ENCODE measurements at places on chromosomes 4 and X. TPM values are rescaled to one million over a fixed set of nuclear protein-coding genes. Genes with fewer than 3 reads are reported as not detected.
A peak's percentile ranks its signal among the peaks of the same experiment; 100 is the strongest.

DNA sequence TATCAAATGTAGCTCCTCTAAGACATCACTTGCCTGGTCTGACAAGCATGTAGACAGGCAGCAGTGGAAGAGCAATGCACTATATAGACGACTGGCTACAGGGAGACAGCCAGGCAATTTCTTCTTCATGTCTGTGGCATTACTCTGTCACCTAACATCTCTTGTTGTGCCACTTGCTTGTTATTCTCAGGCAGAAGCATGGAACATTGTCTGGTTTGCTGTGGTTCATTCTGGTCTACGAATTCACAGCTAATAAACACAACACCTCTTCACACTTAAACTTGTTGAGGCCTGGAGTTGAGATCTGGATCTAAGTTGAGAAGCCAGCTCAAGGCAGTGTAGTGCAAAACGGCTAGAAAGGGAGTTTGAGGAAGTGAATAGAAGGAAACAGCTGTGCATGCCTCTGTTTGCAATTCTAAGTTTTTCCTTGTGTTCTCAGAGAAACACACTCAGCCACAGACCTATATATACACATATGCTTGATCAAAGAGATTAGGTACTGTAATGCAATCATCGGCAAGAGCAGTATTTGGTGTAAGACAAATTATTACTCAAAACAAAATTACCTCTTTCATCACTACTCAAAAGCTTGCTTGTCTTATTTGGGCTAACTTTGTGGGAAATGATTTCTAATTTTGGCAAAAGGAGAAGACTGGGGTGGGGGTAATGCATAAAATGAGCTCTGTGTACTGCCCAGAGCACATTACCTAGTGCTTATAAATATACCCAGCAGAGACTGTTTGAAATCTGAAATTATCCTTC is 243.8 kb downstream of the PPP3CA start:
- DNase-seq, result no peak

DNA sequence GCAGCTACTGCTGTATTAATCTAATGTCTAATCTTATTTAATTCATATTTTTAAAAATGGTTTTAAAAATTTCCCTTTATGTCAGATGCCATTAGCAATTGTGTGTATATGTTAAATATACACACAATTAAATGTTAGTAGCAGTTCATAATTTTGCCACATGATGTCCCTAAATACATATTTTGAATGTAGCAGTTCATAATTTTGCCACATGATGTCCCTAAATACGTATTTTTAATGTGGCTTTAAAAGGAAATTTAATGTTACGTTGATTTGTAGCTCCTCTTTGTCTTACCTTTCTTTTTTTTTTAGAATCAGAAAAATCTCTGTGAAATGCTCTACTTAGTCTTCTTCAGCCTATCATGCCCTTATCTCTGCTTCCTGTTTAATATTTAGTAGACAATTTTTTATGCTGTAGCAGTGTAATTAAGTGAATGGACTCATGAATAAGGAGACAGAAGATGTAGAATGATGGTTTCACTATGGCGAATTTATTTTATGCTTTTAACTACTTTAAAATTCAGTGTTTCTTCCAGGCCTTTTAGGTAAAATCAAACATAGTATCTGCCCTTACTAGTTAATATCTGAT is 26.1 kb downstream of the RBM46 start:
- DNase-seq, result peak; percentile 15

GRCh38 chrX:127649011-127649410 is 403.2 kb downstream of the ACTRT1 start:
- no peak for DNase-seq

DNA sequence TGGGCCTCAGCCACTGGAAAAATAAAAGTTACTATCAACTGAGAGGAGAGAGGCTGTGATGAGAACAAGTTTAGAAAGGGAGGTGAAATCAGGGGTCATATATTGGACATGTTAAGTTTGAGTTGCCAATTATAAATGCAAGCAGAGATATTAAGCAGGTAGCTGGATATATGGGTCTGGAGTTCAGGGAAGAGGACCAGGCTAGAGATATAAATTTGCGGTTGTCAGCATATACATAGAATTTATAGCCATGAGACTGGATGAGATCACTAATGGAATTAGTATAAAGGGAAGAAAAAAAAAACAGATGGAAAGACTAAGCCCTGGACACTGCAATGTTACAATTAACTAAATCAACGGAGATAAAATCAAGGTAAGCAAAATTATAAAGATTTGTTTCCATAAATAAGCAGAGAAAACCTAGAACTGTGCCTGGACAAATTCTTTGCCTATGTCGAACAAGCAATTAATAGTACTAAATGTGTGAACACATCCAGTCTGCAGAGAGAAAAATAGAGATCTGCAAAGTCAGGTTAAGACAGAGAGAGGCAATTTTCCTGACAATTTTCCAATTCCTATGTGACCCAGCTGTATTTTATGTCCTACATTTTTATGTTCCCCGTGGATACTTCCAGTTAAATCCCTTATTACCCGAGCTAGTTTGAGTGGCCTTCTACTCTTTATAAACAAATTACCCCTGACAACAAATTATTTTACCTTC is 265.4 kb downstream of the GASK1B start:
- DNase-seq, result no peak

- DNase-seq, result no peak
Observed at GRCh38 chrX:95885074-95885473, 799.6 kb upstream of the DIAPH2 start.

GRCh38 chr4:165325732-165326512 is 1.5 kb upstream of the MSMO1 start:
- no peak for DNase-seq

DNA sequence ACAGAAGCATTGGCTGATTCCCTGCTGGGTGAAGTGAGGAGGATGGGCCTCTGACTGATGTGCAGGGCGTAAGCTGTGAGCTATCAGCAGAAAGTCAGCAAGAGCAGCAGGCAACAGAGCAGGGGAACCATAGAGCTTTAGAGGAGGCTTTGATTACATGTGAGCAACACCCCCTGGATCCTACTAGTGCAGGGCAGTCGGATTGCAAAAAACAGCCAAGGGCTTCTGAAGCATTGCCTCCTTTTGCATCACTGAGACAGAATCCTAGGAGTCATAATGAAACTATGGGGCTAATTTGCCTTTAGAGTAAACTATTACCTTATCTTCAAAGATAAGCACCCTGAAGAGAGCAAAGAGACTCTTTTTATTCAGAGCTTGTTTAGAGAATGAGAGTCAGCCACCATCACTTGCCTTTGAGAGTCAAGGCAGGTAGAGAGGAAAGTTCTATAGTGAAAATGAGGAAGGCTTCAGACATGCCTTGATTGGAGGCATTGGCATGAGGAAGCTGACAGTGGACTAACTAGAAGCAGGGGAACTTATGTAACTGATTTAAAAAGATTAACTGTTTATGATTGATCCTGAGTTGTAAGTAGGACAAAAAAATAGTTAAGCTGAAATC is 420.3 kb downstream of the PDHA2 start:
- no peak for DNase-seq

DNA sequence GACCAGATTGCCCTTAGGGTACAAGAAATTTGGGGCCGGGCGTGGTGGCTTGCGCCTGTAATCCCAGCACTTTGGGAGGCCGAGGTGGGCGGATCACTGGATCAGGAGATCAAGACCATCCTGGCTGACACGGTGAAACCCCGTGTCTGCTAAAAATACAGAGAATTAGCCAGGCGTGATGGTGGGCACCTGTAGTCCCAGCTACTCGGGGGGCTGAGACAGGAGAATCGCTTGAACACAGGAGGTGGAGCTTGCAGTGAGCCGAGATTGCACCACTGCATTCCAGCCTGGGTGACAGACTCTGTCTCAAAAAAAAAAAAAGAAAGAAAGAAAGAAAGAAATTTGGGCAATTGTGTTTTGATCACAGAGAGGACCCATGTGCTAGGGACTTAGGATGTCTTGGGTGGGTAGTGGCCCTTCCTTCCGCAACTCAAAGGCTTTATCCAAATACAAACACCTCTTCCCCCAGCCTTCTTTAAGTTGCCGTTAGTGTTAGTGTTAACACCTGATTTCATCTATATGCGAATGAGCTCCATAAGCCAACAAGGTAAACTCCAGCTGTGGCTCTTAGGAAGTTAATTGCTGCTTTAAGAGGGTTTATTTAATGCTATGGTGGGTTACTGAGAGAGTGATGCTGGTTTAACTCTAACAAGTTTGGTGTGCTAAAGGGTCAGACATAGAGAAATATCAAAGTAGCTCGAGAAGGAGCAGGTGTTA is 8.6 kb upstream of the CCDC110 start:
- DNase-seq, result no peak

- no peak for DNase-seq
Observed at GRCh38 chrX:34563061-34563460, 94.0 kb downstream of the TMEM47 start.

DNA sequence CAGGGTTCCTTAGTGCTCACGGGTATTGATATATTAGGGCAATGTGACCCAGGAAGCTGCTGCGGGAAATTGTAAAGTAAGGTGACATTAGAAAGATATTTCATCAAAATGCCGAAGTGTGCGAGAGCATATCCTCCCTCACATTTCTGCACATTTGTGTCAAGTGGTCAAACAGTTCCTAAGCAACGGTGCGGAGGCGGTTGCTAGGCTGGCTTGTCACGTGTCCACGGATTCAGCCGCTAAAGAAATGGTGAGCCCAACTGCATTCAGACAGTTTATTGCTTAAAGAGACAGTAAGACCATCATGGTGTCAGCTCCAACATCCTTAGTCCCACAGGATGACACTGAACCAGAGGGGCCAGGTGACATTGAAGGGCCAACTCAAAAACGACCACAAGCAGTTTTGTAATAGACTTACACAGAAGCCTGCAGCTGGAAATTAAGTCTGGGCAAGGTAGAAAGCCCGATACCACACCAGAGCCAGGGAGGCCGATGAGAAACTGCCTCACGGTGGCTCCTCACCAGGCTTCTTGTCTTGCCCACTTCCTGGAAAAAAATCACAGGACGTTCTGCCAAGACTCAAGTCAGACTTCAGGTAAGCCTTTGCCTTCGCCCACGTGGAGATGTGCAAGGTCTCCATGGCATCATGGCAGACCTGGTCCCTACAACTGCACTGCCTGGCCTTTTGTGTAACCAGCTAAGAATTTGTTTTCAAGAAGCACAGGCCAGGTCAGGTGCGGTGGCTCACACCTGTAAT is 50.4 kb downstream of the USP11 start:
- no peak for DNase-seq

DNA sequence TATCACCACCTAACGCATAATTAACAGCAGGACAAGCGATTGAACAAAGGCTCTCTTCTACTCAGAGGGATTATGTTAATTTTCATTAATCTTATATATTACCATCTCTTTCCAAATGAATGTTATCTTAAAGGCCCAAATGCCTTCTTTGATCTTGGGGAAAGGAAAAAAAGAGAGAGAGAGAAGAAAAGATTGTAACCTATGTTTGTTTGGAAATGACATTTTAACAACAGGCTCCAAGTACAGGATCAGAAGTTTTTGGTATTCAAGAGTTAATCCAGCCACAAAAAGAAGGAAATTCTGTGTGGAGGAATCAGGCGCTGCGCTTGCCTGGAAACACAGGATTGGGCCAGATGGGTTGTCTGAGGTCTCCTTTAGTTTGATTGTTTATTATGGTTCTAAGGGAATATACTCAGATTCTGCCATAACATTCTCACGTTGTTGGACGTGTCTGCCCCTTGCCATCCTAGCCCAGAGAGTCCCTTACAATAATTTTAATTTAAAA is 100.7 kb upstream of the STX18 start:
- no peak for DNase-seq

- no peak for DNase-seq
Observed at GRCh38 chr4:111635646-111636045, 509.6 kb upstream of the FAM241A start.

- no peak for DNase-seq
Observed at GRCh38 chr4:152257601-152258066, 278.3 kb downstream of the FBXW7 start.

- DNase-seq, result peak; percentile 64
Observed at GRCh38 chrX:40097504-40098263, at the start of gene BCOR. BCOR (minus strand) TSS chrX:40097958; CDS start chrX:40077929, 20,029 bp downstream.

GRCh38 chrX:150543230-150544155 is 24.9 kb upstream of the MTM1 start:
- DNase-seq, result no peak

GRCh38 chr4:680928-681645 is 6.7 kb downstream of the MYL5 start:
- DNase-seq, result no peak

DNA sequence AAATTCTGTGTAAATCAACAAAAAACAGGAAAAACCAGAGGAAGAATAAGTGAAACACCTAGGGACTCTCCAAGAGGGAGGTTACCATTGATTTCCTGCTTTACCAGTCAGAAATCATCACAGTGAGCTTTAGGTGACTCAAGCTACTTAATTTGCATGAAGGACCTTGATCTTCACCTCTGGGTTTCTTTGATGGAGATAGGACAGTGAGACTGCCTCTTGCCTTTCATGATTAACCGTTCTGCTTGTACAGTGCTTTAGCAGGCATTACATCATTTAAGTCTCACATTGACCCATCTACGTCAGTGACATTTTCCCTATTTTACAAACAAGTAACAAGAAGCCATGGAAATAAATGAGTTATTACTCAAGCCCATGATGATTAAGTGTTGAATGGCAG is 3.4 kb upstream of the GK start:
- peak; percentile 13 for DNase-seq

- DNase-seq, result no peak
Observed at GRCh38 chrX:152070144-152070543, 68.2 kb downstream of the MAGEA10 start.

DNA sequence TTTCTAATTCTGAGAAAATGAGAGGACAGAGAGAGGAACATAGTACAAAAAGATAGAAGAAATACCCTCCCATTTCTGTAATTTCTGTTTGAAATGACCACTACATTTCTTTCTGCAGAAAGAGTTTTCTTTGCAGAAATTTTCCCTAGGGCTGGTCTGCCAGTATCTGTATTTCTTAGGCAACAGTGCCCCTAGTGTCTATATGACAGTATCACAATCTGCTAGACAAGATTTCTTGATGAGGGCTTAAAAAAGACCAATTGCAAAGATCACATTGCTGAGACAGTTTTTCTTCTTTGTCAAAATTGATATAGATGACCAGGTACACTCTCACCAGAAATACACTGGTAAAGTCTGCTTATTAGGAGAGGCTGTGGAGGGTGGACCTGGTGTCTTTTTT is 81.0 kb upstream of the ZDHHC15 start:
- DNase-seq, result peak; percentile 4

Gene PRRG1
- total RNA-seq, result 0.17 TPM

Gene TCEAL5
- total RNA-seq, result not detected

Gene KLHL13
- not detected for total RNA-seq

Gene HPSE
- total RNA-seq, result 15.5 TPM

Gene ALB
- total RNA-seq, result not detected

Gene LAGE3
- 57.0 TPM for total RNA-seq

Gene MMRN1
- total RNA-seq, result 0.44 TPM

Gene ASB5
- not detected for total RNA-seq

Gene SEPTIN6
- 151 TPM for total RNA-seq

Gene DRP2
- not detected for total RNA-seq

Gene TSPYL2
- 166 TPM for total RNA-seq

Gene CLNK
- total RNA-seq, result 0.22 TPM

Gene KLB
- total RNA-seq, result not detected
